ENCODE measurements at places on chromosomes 3 and 15.

GRCh38 chr15:43779016-43779415 lies 2.2 kb upstream of the ELL3 start:
- no peak for DNase-seq

DNA sequence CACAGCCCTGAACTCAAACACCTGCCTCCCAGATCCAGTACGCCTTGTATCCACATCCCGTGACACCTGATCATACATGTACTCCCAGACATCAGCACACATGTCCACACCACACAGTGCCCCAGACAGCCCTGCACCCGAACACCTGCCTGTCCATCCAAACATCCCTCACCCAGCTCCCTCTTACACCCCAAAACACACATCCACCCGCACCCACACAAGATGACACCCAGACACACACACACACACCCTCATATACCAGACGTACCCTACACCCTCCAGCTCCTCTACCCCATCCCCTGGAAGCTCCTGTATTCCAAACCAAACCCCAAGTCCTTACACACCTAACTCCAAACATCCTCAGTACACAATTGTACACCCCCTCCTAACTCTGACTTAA lies 735 bp downstream of the CAMK1 start:
- DNase-seq: no peak

DNA sequence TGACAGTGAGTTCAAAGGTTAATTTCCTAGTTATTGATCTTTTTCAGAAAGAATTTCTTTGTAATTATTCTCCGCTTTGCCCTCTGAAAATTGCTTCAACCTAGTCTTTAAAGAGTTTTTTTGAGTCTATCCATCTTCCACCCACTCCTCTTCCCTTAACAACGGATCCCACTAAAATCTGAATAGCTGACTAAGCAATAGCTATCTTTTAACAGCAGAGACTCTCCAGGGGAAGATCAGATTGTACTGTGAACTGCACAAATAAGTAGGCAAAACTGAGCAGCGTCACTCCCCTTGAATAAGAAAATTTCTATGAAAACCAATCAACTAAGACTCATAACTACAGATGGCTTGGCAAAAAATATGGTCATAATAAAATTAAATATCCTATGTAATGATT lies 127.9 kb downstream of the TUSC7 start:
- no peak for DNase-seq

GRCh38 chr15:37142371-37142770 lies 42.0 kb upstream of the MEIS2 start:
- no peak for DNase-seq

GRCh38 chr3:178706411-178706810 lies 170.2 kb downstream of the KCNMB2 start:
- DNase-seq: no peak

DNA sequence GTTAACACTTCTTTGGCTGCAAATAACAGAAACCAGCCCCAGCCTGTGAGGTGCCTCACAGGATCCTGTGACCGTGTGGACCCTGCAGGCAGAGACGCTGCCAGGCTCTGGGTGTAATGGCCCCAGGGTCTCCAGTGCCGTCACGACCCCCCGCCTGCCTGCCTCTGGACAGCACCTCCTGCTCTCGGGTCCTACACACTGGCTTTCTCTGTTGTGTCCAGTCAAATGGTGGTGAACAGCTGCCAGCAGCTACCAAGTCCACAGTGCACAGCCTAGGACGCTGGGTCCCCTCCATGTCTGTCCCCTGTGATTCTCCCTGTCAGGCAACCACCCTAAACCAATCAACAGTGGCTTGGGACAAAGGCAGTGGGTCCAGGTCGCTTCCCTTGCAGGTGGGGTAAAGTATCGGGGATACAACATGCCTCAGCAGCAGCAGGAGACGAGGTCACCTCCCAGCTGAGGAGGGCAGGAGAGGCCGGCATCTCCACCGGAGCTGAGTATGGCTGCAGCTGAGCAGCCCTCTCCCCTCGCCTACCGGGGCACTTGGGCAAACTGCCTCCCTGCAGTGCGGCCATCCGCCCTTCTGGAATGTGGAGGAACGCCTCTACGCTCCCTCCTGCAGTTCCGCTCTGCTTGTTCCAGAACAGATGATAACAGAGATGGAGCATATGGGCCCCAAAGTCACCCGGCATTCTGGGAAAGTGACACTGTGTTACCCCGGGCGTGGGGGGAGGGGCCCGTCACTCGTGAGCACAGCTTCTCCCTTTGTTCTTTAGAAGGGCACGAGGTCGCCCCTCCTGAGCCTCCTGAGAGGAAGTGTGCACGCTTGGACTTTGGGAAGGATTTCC lies 21.1 kb upstream of the SKOR1 start:
- no peak for DNase-seq

GRCh38 chr3:154548341-154548740 lies 118.4 kb upstream of the GPR149 start:
- DNase-seq: no peak

GRCh38 chr3:170640737-170641171 lies 54.9 kb upstream of the SLC7A14 start:
- no peak for DNase-seq

GRCh38 chr3:160793722-160794252 lies 37.8 kb downstream of the PPM1L start:
- no peak for DNase-seq

GRCh38 chr3:55770077-55770476 lies 283.0 kb upstream of the WNT5A start:
- DNase-seq: no peak

- DNase-seq: no peak
Observed at GRCh38 chr15:58505581-58505980, 73.8 kb downstream of the LIPC start.

DNA sequence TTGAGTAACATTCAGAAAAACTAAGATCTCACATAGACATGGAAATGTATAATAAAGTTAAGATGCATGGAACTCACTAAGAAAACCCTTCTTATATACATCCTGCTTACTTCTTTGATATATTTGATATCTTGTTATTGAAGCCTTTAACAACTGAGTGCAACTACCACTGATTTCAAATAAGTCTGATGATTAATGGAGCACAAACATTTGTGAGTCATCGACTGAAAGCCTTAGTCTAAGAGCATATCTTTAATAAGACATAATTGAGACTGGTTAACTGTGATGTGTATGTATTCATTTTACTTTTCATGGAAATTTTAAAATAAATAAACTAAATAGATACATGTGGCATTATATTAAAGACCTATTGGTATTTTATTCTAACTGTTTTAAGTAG lies 740.5 kb downstream of the EPHA3 start:
- DNase-seq: no peak

DNA sequence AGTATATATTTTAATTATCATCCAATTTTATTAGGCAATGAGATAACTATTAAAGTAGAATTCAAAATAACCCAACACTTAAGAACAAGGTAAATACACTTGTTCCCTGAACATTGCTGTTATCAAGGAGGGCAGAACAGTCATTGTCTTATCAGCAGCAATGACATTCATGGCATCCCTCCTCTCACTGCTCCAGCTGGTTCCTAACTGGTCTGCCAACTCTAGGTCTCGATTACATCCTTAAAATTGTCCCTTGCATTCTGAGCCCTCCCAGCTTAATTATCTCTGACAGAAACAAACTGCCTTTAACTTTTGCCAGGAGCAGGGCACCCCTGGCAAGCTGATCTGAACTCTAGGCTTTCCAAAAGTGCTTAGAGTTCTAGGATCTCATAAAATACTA lies 14.0 kb upstream of the DYNC1LI1 start:
- no peak for DNase-seq

- DNase-seq: no peak
Observed at GRCh38 chr3:56428667-56429066, 39.6 kb downstream of the ERC2 start.

GRCh38 chr3:37766797-37767776 lies 94.6 kb upstream of the CTDSPL start:
- no peak for DNase-seq

- no peak for DNase-seq
Observed at GRCh38 chr3:143004823-143005222, 3.5 kb downstream of the U2SURP start.

DNA sequence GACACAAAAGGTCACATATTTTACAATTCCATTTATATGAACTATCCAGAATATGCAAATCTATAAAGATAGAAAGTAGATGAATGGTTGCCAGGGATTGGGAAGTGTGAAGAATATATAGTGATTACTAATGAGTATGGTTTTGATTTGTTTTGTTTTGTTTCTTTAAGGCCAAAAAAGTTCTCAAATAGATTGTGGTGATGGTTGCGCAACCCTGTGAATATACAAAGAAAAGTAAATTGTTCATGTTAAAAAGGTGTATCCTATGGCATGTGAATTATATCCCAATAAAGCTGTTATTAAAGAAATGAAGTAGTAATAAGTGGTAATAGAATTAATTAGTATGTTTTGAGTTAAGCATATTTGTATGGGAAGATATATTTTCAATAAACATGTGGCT lies 431.8 kb upstream of the CNTN4 start:
- no peak for DNase-seq

DNA sequence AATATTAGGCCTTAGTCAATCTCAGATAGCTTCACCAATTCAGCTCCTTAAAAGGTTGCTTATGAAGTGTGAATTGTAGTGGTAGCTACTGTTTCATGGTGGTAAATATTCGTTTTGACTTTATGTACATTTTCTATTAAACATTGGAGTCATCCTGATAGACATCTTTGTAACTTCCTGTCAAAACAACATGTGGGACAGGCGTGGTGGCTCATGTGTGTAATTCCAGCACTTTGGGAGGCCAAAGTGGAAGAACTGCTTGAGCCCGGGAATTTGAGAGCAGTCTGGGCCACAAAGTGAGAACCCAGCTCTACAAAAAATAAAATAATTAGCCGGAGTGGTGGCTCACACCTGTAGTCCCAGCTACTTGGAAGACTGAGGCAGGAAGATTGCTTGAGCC lies 2.0 kb upstream of the TRIM59 start:
- peak; percentile 33 for DNase-seq

DNA sequence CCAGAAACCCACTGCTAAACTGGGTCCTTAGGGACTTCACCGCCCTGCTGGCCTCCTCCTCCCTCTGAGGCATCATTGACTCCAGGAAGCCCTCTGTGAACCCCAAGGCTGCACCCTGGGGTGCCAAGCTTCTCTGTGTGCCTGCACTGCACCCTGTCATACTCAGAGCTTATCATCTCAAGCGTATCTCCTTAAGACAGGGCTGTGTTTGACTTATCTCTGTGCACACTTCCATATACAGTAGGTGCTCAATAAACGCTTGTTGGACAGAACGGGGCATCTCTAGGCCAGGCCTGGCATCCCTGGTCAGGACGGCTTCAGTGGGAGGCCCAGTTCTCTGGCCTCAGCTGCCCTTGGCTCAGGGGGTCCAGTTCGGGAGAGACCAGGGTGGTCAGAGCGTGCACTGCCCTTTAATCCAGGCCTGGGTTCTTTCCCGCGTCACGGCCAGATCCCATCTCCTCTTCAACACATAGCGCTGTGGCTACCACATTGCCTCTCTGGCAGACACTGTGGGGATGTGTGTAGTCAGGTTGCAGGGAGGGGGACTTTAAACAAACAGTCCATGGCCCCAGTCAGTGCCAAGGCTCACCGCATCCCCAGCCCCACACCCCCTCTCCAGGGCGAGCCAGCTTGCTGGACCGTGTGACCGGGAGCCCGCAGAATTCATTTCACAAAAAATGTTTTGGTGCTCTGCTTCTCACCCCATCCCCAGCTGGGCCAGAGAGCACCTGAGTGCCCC lies 33.4 kb downstream of the MAGEF1 start:
- DNase-seq: no peak

GRCh38 chr3:153666991-153667740 lies 454.0 kb upstream of the ARHGEF26 start:
- DNase-seq: no peak

DNA sequence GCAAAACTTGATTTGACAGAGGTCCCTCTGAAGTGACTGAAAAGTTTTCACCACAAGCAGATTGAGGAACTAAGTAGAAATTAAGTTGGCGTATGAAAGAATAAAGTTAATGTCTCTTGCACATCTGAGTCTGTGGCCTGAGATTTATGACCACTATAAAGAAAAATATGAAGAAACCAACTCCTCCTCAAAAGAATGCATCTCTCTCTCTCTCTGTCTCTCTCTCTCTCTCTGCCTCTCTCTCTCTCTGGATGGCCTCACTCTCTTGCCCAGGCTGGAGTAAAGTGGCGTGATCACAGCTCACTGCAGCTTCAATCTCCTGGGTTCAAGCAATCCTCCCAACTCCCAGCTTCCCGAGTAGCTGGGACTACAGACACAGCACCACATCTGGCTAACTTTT lies 55.2 kb downstream of the RPL22L1 start:
- DNase-seq: no peak

DNA sequence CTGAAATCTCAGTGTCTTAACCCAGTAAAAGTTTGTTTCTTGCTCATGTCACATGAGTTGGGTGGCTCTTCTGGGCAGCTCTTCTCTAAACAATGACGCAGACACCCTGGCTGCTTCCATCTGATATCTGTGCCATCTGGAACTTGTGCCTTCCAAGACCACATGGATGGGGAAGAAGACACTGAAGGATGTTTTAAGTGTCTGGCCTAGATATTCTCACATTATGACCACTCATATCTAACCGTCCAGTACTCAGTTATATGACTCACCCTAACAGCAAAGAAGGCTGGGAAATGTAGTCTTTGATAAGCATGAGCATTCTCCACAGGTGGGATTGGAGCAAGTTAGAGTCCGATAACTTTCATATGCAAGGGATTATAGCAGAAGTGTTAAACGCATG lies 66.4 kb downstream of the RYR3 start:
- DNase-seq: no peak

GRCh38 chr15:50365971-50366370 lies 11.0 kb upstream of the GABPB1 start:
- DNase-seq: no peak

DNA sequence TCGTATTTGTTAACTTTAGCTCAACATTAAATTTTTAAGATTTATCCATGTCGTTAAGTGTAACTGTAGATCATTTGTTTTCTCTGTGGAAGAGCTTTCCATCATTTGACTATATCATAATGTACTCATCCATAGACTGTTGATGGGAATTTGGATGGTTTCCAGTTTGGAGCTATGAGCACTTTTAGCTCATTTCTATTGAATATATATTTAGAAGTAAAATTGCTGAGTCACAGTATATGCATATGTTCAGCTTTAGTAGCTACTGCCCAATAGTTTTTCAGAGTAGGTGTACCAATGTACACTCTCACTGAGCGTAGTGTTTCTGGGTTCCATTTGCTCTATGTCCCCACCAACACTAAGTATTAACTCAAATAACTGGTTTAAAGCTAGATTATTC lies 263.0 kb downstream of the ULK4 start:
- DNase-seq: no peak

DNA sequence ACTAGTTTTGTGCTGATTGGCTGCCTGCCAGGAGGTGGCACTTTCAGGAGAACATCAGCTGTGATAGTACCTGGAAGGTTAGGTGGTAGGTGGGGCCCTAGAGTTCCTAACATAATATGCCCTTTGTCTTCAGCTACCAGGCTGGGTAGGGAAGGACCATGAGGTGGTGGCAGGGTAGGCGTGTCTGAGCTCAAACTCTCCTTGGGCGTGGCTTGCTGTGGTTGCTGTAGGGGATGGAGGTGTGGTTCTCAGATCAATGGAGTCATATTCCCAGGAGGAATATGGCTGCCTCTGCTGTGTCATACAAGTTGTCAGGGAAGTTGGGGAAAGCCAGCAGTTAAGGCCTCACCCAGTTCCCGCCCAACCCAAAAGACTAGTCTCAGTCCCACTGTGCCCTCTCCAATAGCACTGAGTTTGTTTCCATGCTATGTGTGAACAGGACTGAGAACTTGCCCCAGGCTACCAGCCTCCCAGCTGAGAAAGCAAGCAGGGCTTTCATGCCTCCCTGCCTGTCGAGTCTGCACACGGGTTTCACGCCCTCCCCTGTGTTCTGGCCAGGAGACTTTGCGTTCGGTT lies 107.7 kb downstream of the CHCHD4 start:
- no peak for DNase-seq

Measured in lung microvascular endothelial cell (primary cell).